ENCODE measurements at places on chromosomes 3 and 15. TPM values are rescaled to one million over a fixed set of nuclear protein-coding genes. Genes with fewer than 3 reads are reported as not detected.

HMCES gene
- total RNA-seq, result 25.9 TPM

GABRG3 gene
- total RNA-seq, result not detected

GRCh38 chr15:77580996-77581682, 51.6 kb downstream of the LINGO1 start:
- no peak overlapping the region for H3K27ac ChIP-seq
- DNase-seq, result no peak
- no peak overlapping the region for H3K4me3 ChIP-seq

DNA sequence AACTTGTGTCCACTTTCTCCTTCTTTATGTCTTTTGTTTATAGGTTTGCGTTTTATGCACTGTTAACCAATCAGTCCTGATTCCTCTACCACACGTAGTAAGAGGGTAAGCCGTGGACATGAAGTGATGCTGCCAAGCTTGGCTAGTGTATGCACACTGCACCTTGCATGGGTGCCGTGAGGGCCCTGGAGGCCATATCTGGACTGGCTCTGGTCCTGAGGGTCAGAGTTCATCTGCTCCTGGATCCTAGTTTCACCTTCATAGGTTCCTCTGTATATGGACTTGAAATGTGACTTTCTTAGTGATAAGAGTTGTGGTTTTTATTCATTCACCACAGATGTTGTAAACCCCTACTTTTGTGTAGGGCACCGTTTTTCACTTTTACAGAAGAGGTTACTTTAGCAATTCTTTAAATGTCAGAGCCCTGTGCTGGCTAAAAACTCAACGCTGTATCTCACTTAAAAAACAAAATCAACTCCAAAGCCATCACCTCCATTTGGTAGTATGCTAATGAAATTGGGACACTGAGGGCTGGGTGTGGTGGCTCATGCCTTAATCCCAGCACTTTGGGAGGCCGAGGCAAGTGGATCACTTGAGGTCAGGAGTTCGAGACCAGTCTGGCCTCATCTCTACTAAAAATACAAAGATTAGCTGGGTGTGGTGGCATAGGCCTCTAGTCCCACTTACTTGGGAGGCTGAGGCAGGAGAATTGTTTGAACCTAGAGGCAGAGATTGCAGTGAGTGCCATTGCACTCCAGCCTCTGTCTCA, 22.9 kb downstream of the SIAH2 start:
- peaks cover 12% of the 10 kb centered on the region for H3K36me3 ChIP-seq
- DNase-seq, result no peak
- H3K4me3 ChIP-seq, result no peak overlapping the region
- no peaks in the 10 kb centered on the region for H3K27me3 ChIP-seq

DNA sequence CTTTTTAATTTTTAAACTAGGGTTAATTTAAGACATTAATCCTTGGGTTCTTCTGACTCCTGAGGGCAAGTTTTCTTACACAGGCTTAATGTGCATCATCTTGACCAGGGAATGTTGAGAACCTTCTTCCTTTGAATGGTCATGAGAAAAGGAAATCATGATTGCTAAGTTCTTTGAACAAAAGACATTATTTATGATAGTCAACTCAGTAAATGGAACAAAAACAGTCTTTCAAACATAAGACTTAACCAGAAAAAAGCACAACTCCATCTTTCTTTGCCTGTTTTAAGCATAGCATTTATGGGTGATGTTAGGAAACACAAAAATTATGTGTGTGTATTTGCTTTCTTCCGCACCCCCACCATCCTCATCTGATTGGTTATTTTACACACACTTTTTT, 5.4 kb downstream of the TLNRD1 start:
- no peaks in the 10 kb centered on the region for H3K27me3 ChIP-seq
- H3K4me3 ChIP-seq, result no peak overlapping the region
- no peak overlapping the region for H3K27ac ChIP-seq

GRCh38 chr3:114328345-114328744, 34.5 kb downstream of the TIGIT start:
- H3K27ac ChIP-seq, result no peak overlapping the region
- H3K4me1 ChIP-seq, result no peaks in the 10 kb centered on the region
- H3K4me3 ChIP-seq, result no peak overlapping the region
- peaks cover 10% of the 10 kb centered on the region for H3K36me3 ChIP-seq

Data from chondrocyte (in vitro differentiated cells).